Hematopoietic multipotent progenitor cell treated with erythropoietin and hydrocortisone succinate and interleukin-3 and kit ligand, for 4 days (in vitro differentiated cells): ENCODE measurements at places on chromosomes 12 and 14.
A peak's percentile ranks its signal among the peaks of the same experiment; 100 is the strongest.

DNA sequence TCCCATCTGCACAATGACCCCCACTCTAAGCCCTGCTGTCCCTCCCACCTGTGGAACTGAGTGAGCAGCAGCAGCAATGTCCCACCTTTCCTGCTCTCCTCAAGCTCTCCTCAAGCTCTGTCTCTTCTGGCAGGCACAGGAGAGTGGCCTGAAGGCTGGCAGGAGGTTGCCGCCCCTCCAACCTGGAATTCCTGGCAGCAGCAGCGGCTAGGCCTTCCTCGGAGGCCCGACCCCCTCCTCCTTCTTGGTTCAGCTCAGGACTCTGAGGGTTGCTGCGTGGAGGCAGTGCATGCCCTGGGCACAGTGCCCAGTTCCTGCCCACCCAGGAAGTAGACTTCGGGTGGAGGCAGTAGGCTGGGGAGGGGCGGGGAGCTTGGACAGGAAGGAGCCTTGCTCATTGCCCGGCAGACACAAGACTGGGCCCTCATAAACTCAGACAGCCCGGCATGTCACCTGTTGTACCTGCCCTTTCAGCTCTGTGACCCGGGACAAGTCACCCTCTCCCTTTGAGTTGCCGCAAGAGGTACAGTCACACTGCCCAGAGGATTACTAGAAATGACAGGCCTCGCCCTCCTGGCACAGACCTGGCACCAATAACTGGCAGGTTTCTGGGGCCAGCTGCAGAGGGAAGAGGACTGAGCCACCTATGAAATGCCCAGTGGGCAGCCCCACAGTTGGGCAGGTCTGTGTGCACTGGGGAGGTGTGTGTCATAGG is 2.1 kb upstream of the SERPINA1 start:
- peak; percentile 34 for DNase-seq

- no peak for DNase-seq
Measured at GRCh38 chr14:31340297-31341063, 79.9 kb downstream of the HEATR5A start.

DNA sequence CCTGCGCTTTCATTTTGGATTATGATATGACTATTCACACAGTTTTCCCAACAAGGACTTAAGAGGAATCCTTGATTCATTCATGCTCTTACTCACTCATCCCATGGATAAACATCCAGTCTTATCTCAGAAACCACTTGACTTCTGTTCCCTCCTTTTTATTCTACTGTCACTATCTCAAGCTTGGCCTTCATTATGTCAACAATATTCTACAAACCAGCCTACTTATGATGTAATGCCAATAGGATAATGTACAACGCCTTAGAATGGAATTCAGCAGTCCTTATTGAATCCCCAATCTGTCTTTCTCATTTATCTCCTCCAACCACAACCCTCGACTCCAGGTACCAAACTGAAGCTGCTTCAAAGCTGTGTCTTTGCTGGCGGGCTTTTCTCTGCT is 448.5 kb downstream of the PDZRN4 start:
- no peak for DNase-seq

GRCh38 chr14:95507701-95508103 is 8.7 kb downstream of the SYNE3 start:
- peak; percentile 83 for DNase-seq

DNA sequence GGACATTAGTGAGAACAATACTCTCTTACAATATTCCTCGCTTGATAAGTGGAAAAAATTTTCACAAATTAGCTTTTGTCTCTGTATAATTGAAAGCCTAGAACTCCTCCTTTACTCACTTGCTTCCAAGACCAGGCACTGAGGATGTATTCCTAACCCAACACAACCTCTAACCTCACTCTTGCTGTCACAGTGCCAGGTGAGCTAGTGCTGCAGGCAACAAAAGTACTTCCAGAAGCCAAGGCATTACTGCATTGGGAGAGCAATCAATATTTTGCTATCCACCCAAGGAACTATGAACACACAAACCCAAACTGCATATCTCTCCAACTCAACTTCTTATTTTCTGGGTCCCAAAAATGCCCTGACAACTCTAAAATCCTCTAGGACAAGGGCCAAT is 1081.0 kb downstream of the VRK1 start:
- no peak for DNase-seq

DNA sequence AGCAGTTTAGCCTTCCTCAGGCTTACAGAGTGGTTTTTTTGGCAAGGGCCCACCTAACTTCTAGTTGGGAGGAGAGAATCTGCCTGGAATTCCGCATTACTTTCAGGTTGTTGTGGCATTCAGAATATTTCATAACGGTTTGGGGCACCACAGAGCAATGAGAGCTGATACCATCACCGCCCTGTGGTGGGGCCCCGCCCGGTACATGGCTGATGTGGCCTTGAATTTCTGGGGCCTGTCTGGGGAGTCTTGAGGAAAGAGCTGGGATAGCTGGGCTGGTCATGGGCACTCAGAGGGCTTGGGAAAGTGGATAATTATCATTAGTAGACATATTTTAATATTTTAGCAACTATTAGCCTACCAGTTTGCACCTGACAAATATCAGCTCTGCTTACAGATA is 4.2 kb downstream of the TESPA1 start:
- peak; percentile 86 for DNase-seq

- no peak for DNase-seq
Measured at GRCh38 chr12:116310082-116310481, 32.6 kb upstream of the MED13L start.

- DNase-seq, result no peak
Measured at GRCh38 chr12:132265056-132265800, 64.2 kb downstream of the GALNT9 start.
